ENCODE measurements at places on chromosomes 7 and 10. TPM values are rescaled to one million over a fixed set of nuclear protein-coding genes. Genes with fewer than 3 reads are reported as not detected.

The MRLN gene
- total RNA-seq = not detected

GRCh38 chr10:34423673-34424625 lies 391.1 kb downstream of the PARD3 start:
- H3K36me3 ChIP-seq = no peaks in the 10 kb centered on the region
- no peak for DNase-seq
- H3K27me3 ChIP-seq = no peaks in the 10 kb centered on the region
- no peak overlapping the region for H3K4me3 ChIP-seq
- H3K27ac ChIP-seq = no peak overlapping the region
- no peaks in the 10 kb centered on the region for H3K4me1 ChIP-seq

The ZNF467 gene
- total RNA-seq = 35.3 TPM

The SHTN1 gene
- 40.4 TPM for total RNA-seq

DNA sequence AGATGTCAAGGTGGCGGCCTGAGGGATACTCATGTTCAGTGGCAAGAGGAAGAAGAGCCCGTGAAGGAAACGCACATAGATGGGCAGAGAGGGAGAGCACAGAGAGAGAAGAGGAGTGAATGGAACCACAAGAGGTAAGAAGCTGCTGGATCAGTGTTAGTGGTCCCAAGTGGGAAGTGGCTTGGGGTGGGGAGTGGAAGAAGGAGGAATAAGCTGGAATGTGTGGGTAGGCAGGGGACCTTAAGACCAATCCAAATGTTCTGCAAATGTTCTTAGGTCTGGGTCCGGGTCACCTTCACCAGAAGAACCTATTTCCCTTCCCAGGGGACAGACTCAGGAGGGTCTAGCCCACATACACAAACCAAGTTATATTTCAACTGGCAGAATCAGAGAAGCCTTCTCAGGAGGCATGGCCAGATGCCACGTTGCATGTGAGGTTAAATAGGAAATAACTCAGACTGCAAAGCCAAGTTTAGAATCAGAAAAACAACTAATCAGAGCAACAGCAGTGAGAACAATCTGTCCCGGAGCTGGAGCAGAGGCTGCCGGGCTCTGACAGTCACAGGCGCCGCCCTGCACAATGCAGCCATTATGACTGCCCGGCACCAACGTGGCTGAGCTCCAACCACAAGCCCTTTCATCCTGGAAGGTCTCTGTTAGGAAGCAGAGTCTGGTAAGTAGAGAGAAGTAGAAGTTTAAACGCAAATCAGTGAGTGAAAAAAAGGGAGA lies 78.6 kb upstream of the ARMC3 start:
- H3K36me3 ChIP-seq = no peaks in the 10 kb centered on the region
- no peaks in the 10 kb centered on the region for H3K27me3 ChIP-seq
- H3K27ac ChIP-seq = peak overlapping the region; percentile 77
- H3K4me3 ChIP-seq = no peak overlapping the region
- DNase-seq = peak; percentile 73

- peaks cover 5% of the 10 kb centered on the region for H3K27me3 ChIP-seq
- no peaks in the 10 kb centered on the region for H3K4me1 ChIP-seq
- H3K36me3 ChIP-seq = no peaks in the 10 kb centered on the region
Measured at GRCh38 chr10:70970830-70971229, 82.5 kb upstream of the PCBD1 start.

DNA sequence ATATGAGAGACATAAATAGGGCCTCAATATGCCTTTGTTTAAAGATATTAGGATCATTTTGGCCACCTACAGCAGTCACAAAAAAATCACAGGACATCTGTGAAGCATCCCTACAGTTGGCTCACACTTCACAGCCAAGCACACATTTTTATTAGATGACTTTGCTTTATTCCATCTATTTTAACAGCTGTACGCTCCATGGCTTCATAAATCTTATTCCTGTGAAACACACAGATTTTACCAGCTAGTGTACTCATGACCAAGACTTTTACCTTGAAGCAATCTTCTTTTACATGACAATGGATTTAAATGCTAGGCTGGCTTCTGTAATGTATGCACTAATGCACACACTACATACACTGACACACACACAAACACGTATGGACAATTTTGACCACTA lies 254.8 kb upstream of the PITRM1 start:
- no peaks in the 10 kb centered on the region for H3K36me3 ChIP-seq
- H3K4me3 ChIP-seq = no peak overlapping the region
- DNase-seq = no peak

DNA sequence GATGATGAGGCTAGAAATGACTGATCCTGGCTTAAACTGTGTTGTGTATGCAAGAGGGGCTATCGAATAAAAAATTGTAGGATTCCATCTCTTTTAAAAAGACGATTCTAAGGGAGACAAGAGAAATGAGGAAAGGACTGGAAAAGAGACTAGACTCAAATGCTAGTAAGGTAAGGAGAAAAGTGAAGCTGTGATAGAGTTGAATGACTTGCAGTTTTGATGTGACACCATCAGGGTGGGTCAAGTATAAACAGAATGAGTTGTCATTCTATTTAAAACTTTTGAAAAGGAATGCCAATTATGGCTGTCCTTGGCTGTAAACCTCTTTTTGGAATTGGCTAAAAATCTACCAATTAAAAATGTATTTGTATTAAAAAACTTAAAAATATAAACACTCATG lies 184.5 kb upstream of the PHF14 start:
- H3K36me3 ChIP-seq = no peaks in the 10 kb centered on the region
- H3K27me3 ChIP-seq = no peaks in the 10 kb centered on the region
- H3K4me3 ChIP-seq = no peak overlapping the region
- no peak overlapping the region for H3K27ac ChIP-seq
- DNase-seq = no peak

All from upper lobe of right lung (tissue), 1 donor.